ENCODE measurements at places on chromosomes 12 and 14.

- no peak for DNase-seq
These were observed at the start of gene SYNE3 for GRCh38 chr14:95516554-95517181. SYNE3 (minus strand) TSS chr14:95516650; CDS start chr14:95475821, 40,829 bp downstream.

DNA sequence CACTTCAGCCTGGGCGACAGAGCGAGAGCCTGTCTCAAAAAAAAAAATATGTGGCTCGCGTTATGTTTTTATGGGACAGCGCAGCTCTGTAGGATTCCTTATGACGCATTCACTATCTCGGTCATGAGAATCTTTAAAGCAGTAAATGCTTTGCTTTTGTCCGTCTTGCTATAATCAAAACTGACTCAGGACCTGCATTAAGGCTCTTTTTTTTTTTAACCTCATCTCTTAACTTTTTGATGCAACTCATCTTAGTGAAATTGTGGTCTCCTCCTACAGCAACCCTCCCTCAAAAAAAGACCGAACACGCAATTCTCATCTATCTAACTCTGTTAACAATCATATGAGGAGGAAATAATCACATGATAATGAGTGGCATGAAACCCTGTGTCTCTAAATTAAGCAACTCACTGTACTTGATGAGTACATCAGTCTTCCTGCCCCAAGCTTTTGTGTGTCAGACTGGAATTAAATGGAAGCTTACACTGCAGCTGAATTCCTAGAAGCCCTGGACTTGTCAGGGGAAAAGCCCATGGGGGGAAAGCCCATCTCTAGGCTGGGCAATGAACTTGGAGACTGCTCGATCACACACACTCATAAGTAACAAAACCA lies 4.3 kb downstream of the P2RX4 start:
- no peak for DNase-seq

DNA sequence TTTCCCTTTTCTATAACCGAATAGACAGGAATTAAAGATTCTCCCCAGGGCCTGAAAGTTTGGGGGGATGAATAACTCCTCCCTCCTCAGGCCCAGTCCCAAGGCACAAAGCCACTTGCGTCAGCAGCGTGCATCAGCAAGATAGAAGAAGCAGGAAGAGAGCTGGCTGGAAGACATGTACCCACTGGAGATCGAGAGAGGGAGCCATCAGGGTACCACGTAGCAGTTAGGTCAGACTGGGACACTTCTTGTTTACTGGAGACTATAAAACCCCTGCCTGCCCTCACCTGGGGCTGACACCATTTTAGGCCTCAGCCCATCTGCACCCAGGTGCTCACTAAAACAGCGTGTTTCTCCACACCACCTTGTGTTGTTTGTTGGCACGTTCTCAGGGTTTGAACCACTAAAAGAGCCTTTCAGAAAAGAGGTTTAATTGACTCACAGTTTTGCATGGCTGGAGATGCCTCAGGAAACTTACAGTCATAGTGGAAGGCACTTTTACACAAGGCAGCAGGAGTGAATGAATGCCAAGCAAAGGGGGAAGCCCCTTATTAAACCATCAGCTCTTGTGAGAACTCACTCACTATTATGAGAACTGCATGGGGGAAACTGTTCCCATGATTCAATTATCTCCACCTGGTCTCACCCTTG lies 93.2 kb downstream of the TMTC3 start:
- no peak for DNase-seq

- DNase-seq, result no peak
These were observed 34.9 kb downstream of the GDF11 start for GRCh38 chr12:55777856-55778255.

DNA sequence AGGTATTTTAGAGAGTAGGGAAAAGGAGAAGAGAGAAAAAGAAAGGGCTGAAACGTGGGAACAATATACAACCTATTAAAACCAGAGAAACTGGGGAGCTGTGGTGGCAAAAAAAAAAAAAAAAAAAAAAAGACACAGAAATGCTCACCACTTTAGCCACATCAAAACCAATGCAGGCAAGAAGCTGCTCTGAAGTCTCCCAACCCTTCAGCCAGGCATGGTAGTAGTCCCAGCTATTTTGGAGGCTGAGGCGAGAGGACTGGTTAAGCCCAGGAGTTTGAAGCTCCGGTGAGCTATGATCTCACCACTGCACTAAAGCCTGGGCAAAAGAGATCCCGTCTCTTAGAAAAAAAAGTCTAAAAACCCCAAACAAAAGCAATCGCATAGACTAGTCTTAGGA lies 33.2 kb downstream of the DENND5B start:
- DNase-seq, result no peak

DNA sequence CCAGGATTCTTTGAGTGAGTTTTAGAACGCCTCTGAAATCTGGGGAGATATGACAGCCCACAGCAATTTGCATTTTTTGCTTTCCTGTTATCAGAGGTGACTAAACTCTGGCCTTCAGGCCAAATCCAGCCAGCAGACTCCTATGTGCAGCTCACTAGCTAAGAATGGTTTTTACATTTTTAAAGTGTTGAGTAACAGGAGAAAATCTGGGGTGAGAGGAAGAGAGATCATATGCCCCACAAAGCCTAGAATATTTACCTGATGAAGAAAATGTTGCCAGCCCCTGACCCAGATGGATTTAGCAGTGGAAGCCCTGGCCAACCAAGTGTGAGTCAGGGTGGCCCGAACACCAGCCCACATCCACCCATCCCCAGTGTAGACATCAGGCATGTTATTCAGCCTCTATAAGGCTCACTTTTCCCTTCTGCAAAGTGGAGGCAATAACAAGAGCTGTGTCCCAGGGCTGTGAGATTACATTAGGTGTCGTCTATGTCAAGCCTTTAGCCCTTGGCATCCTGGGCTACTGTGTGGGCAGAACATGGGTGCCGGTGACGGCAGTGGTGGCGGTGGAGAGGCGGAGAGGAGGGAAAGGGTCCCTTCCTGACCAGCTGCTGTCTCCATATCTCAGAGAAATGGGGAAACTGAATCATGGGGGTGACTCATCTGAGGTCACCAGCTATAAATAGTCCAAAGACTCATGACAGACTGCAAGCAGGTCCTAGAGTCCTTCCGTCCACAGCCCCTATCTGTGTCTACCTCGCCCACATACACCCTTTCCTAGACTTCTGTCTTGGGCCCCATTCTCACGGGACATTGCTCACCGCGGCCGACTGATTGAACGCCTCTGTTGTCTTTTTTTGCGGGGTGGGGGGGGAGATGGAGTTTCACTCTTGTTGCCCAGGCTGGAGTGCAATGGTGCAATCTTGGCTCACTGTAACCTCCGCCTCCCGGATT lies 32.6 kb upstream of the CD9 start:
- DNase-seq, result peak; percentile 95

DNA sequence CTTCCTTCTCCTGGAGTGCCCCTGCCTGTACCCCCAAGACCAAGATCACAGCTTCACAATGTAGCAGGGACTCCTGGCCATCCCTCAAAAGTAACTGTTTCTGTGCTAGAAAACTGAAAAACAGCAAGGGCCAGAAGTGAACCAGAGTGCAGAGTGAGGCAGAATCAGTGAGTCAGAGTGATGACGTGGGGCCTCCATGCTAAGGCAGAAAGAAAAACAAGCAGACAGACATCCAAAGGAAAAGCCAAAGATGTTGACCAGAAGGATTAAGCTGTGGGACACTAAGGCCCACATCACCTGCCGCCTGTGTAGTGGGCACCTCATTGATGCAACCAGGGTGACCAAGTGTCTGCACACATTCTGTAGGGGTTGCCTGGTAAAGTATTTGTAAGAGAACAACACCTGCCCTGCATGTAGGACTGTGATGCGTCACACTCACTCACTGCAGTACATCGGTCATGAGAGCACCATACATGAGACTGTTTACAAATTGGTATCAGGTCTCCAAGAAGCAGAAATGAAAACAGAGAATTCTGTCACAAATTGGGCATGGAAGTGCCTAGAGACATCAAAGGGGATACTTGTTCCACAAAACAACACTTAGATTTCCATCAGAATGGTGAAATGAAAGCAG lies 51.2 kb downstream of the ARMH4 start:
- DNase-seq, result peak; percentile 3

DNA sequence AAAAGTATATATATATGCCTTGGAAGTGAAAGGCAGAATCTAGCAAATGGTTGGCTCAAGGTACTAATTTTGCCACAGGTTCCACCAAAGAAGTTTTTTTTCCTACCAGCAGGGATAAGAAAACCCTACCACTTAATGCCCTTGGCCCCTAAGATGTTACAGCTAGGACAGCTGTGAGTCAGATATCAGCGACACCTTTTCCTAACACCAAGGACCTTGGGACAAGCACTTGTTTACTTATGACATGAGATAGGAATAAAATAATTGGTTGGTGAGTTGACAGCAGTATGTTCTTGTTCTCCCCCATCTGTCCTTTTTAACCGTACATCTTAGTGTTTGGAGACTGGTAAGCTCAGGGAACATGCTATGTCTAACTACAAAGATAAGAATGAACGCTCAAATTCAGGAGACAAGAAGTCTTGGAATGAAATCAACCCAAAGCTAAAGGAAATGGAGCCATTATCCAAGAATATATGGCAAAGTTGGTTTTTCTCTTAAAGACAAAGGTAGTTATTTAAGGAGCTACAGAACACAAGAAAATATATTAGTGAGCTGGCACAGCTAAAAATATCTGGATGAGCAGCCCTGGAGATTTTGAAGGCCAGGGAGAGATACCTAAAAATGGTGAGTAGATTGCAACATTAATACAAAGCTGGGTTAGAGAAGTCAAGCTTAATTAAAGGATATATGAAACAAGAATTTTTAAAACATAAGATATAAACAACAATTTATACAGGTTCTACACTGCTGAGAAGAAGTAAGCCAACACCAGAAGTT lies 126.8 kb downstream of the TMTC1 start:
- no peak for DNase-seq

DNA sequence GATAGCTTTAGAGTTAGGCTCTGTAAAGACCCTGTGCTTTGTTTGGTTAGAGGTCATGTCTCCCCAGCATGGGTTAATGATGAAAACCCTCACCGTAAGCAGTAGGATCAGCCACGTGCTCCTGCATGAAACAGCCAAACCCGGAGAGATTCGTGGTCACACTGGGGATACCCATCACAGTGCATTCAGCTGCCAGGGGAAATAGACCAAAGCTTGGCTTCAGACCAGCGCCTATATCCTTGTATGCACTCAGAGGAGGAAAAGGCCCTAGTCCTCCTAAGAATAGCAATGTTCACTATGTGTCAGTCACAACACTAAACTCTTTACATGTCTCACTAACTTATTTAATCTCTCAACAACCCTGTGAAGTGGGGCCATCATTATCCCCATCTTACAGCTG lies 16.3 kb downstream of the SPX start:
- no peak for DNase-seq
